Renal cortex interstitium (tissue), 15 donors: ENCODE measurements at places on chromosomes 11 and 22.
A peak's percentile ranks its signal among the peaks of the same experiment; 100 is the strongest.

DNA sequence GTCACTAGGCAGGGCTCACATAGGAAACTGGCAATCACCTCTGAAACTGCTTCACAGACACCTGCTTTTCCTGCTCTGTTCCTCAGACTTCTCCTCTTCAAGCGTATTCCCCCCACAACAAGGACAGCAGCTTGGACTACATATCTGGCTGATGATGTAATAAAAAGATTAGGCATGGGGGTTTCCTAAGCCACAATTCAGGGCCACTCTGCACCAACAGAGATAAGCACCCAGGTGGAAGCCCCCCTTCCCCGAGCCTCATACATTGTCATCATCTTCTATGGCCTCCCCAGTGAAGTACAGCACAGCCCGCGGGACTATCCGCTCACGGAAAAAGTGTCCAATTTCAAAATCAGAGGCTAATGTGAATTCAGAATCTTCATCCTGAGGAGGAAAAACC lies 25.0 kb upstream of the PHLDA2 start:
- DNase-seq = no peak

DNA sequence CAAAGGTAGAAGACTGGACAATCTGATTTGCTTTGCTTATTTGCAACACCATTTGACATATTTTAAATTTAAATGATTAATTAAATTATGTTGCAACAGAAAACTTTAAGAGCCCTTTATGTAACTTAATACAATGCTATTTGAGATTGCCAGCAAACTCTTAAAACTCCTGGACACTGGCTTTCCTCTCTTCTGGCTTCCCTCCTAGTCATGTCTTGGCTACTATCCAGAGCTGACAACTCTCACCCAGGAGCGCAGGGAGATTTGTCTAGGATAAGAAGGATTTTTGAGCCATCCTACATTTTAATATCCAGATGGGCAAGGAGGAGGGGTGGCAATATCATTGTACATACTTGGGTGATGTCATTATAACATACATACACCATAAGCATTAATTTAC lies 134.3 kb downstream of the ELP4 start:
- DNase-seq = no peak

DNA sequence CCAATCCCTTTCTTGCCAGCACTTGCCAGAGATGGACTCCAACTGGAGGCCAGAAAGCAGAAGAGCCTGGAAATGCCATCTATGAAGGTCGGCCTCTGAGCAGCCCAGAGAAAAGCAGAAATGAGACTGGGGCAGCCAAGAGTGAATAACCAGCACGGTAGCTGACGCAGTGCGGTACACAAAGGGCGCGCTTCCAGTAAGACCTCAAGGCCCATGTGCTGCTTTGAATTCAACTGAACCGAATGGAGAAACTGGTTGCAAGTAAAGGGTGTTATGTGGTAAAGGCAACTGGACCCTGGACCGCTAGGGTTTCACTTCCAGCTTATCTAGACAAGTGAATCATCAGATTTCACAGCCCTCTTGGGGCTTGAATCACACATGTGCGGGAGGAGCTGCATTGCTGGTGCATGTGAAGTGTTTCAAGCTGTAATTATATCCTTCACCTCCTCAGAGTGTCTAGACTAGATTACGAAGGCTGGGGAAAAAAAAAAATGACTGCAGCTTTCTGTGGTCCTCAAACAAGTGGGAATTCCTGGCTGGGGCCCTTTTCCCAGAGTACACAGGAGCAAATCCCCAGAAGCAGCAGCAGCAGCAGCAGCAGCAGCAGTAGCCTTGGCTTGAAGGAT lies 128.9 kb downstream of the CCDC34 start:
- DNase-seq = no peak

GRCh38 chr11:131833366-131833765 lies 463.0 kb downstream of the NTM start:
- no peak for DNase-seq

DNA sequence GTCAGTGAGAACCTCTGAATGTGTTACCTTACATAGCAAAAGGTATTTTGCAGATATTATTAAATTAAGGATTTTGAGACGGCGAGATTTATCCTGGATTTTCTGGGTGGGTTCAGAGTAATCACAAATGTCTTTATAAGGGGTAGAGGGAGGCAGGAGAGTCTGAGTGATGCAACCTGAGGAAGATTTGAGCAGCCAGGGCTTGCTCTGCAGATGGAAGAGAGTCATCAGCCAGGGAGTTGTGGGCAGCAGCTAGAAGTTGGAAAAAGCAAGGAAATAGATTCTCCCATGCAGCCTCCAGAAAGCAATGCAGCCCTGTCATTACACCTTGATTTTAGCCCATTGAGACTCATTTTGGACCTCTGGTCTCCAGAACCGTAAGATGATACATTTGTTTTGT lies 4.1 kb upstream of the WDR74 start:
- no peak for DNase-seq

DNA sequence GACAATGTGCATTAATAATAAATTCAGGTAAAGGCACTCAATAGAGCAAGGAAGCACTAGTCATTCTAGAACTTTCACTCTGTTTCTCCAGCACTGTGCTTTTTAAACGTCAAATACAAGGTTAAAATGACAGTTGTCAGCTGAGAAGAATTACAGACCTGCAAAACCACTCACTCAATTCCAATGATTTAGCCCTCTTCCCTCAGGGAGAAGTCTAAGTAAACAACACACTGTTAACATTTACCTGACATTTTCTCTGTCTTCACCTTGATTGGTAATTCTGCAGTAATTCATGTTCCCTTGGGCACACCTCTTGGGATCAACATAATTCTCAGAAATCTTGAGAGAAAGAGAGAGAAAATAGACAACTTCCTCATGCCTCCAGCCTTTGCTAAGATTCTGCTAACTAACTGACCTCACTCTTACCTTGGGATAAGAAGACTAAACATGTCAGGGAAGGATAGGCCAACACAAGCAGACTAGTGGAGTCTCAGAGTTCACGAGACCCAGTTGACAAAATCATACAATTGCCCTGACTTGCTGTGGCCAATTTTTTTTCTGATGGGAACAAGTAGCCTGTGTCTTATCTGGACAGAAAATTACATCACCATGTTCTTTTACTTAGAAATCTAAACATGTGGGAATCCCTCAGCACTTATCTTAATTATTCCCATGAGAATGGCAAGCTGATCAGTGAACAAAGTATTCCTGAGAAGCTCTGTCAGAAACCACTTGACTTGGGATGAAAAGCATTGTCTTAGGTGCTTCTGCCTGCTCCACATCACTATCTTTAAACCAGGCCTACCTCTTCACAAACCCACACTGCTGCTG lies 516.8 kb upstream of the FAT3 start:
- DNase-seq = no peak

- no peak for DNase-seq
Measured at GRCh38 chr11:44775366-44775984, 48.7 kb downstream of the TSPAN18 start.

DNA sequence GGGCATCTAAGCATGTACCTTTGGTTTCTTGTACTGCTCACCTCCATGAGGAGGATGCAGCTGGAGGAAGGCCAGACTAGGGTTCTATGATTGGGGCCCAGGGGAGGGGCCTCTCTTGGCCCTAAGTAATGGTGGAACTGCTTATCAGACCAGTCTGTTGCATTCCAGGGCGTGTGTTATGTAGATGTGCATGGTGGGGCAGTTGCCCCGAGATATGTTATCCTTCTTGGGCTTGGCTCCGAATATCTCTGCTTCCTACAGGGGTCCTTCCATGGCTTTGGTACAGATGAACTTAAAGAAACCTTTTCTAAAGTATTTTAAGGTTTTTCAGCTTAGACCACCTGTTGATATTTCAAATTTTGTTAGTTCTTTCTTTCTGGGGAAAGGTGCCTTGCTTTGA lies 126.0 kb downstream of the SWAP70 start:
- no peak for DNase-seq

- DNase-seq = no peak
Measured at GRCh38 chr11:11370962-11371303, 17.9 kb upstream of the CSNK2A3 start.

DNA sequence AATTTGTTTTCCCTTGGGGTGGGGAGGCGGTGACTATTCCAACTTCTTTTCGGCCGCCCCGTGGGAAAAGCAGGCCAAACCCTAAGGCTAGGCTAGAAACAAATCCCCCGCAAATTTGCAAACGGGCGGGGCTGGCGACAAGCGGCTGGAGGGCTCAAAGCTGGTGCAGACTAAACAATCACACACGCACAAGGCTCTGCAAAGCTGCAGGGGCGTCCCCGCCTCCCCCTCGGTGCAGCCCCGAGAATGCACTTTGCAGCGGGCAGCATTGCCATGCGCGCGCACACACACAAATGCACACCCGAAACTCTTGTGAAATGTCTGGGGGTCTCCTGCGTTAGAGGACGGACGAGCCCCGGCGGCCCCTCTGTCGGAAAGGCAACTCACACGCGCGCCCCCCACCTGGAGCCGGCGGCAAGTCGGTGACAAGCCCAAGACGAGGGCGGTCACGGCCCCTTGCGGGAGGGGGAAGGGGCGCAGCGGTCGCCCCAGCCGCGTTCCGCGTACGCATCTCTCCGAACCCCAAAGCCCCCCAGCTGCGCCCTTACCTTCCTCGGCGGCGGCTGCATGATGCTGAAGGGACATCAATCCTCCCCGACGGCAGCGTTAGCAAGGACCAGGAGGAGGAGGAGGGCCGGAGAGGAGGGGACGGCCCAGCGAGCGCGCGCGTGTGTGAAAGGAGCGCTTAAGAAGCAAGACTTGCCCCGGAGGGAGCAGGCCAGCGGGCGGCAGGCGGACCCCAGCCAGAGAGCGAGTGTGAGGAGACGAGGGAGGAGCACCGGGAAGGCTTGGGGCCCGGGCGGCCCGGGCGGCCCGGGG lies 600 bp downstream of the FCHSD2 start:
- peak; percentile 60 for DNase-seq

DNA sequence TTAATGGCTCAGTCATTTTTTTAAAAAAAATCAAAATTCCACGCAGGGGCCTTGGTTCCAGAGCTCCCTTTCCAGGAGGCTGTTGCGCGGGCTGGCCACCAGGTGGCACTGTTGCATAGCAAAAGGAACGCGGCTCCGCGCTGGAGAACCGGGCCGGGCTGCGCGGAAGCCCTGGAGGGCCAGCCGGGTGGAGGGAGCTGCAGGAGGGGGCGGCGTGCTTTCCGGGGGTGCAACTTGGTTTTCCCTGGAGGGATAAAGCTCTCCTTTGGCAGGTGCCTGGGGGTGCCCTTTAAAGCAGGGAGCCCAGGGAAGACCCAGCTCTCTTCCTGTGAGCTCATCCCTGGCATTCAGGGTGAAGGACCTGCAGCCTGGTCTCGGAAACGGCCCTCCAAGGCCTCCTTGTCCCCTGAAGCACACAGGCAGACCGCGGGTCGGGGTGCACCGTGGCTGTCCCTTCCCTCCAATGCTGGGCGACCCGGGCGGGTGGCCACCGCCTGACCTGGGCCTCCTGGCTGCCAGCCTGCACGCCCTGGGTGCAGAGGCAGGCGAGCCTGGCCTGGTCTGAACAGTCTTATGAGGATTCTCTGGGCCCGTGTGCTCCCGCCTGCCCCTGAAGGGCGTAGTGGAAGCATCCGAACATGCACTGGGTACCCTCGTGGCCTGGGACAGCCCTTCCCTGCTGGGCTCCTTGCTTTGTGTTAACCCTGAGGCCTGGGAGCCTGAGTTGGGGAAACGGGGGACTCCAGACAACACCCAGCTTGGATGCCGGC lies 23.4 kb downstream of the KRTAP5-5 start:
- no peak for DNase-seq
